ENCODE measurements at places on chromosomes 4 and X. TPM values are rescaled to one million over a fixed set of nuclear protein-coding genes. Genes with fewer than 3 reads are reported as not detected.

TMEM144 gene
- total RNA-seq, result 3.3 TPM

NXF2 gene
- not detected for total RNA-seq

TMEM154 gene
- 8.1 TPM for total RNA-seq

CD40LG gene
- total RNA-seq, result not detected

PAGE4 gene
- total RNA-seq, result not detected

PARM1 gene
- 0.22 TPM for total RNA-seq

PRPS1 gene
- 164 TPM for total RNA-seq

RRAGB gene
- total RNA-seq, result 23.4 TPM

CWH43 gene
- not detected for total RNA-seq

ADH1C gene
- total RNA-seq, result 0.57 TPM

HMX1 gene
- not detected for total RNA-seq

ZBTB33 gene
- total RNA-seq, result 37.6 TPM

BEX1 gene
- 726 TPM for total RNA-seq

IL2RG gene
- 5.3 TPM for total RNA-seq

STK32B gene
- total RNA-seq, result 7.6 TPM

CPZ gene
- total RNA-seq, result 13.2 TPM

POLA1 gene
- total RNA-seq, result 20.7 TPM
